Activated naive CD8-positive, alpha-beta T cell treated with anti-CD3 and anti-CD28 coated beads for 36 hours (primary cell): ENCODE measurements at places on chromosomes 6 and 20. TPM values are rescaled to one million over a fixed set of nuclear protein-coding genes. Genes with fewer than 3 reads are reported as not detected.
A peak's percentile ranks its signal among the peaks of the same experiment; 100 is the strongest.

The BMP6 gene
- total RNA-seq, result not detected

The CASS4 gene
- 3.0 TPM for total RNA-seq

The SLC22A1 gene
- total RNA-seq, result not detected

The CRISP2 gene
- total RNA-seq, result not detected

The POFUT1 gene
- total RNA-seq, result 65.7 TPM

The DUSP15 gene
- total RNA-seq, result not detected

The SNPH gene
- total RNA-seq, result 3.2 TPM

DNA sequence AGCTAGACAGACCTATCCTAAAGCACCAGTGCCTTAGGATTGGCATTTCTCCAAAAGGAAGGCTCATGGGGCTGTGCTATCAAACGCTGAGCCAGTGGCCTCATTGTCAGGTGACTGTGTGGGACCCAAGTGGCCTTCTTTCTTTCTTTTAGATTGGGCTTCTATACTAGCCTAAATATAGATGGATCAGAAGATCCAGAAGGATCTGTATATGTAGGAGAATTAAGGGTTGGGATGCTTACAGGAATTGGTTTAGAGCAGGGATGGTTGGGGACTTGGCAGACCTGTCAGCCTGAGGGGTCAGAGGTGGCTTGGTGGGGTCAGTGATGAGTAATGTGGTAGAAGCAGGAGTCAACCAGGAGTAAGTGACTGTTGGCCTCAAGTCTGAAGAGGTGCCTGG lies 14.8 kb downstream of the ABT1 start:
- H3K4me1 ChIP-seq, result peaks cover 26% of the 10 kb centered on the region
- no peak for DNase-seq
- no peak overlapping the region for H3K4me3 ChIP-seq

DNA sequence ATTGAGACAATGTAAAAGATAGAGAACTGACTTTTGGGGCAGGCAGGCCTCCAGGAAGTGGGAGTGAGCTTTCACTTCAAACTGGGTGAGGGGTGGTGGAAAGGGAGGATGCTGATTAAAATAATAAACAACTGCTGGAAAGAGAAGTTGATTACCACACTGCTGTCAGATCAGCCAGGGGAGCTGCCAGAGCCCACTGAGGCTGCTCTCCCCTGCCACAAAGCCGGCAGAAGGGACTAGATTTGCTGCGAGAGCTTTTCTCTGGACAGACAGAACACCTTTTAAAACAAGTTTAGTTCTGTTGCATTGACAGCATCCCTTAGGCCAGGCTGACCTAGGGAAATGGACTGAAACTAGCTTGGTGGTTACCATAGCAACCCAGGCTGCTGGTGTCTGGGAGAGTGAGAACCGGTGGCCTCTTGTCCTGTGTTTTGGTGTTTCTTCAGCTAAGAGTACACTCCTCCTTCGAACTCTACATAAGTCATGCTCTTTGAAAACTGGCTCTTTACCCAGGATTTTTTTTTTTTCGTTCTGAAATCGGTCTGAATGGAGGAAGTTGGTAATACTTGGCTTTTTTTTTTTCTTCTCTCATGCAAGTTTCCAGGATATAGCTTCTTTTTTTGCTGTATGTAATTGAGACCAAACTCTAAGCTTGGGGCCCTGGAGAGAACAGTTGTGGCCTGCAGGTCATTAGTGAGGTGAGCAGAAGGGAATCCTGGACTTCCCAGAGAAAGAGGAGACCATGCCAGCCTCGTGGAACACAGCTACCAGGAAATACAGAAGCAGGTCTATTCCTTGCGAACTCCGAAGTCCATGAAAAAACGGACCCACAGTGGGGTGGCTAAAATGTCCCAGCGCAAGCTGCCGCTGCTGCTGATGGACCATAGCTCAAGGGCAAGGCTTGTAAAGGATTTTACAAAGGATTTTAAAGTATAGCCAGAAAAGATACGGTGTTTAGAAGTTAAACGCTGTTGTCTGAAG lies 374.4 kb downstream of the UTRN start:
- peaks cover 47% of the 10 kb centered on the region for H3K4me1 ChIP-seq
- no peak for DNase-seq
- no peaks in the 10 kb centered on the region for H3K36me3 ChIP-seq
- H3K27ac ChIP-seq, result peak overlapping the region; percentile 74

- no peaks in the 10 kb centered on the region for H3K4me1 ChIP-seq
- no peak for DNase-seq
- no peak overlapping the region for H3K27ac ChIP-seq
- no peak overlapping the region for H3K4me3 ChIP-seq
- H3K36me3 ChIP-seq, result no peaks in the 10 kb centered on the region
Observed at GRCh38 chr20:14488756-14489479, 151.5 kb upstream of the FLRT3 start.

DNA sequence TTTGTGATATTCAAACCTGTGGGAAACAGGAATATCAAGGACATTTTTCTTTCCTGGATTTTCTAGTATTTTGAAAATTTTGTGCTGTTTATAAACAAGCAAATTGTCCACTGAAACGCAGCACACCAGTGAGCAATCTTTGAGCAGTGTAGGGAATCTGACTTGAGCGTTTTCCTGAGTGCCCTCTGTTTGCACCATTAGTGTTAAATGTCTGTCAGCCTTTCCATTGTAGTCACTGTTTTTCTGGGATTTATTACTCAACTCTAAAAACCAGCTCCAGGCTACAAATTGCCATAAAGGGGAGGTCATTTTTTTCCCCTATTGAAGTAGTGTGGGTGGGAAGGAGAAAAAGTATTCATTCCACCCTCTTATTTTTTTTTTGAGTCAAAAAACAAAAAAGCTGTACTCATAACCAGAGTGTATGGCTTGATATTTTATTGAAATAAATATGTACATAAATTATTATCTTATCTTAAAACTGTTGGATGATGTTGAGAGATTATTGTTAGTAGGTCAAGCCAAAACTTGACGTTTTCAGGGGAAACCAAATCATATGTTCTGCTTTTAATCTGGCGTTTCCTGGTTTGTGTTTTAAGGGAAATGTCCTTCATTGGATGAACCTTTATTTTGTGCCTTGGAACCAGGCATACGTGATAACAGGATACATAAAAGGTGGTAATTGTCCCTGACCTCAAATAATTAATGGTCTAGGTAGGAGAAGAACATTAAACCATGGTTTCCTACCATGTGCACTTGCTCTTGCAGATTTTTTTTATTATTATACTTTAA lies 51.8 kb downstream of the TSHZ2 start:
- H3K4me3 ChIP-seq, result no peak overlapping the region
- no peaks in the 10 kb centered on the region for H3K36me3 ChIP-seq
- no peak for DNase-seq
- no peak overlapping the region for H3K27ac ChIP-seq

DNA sequence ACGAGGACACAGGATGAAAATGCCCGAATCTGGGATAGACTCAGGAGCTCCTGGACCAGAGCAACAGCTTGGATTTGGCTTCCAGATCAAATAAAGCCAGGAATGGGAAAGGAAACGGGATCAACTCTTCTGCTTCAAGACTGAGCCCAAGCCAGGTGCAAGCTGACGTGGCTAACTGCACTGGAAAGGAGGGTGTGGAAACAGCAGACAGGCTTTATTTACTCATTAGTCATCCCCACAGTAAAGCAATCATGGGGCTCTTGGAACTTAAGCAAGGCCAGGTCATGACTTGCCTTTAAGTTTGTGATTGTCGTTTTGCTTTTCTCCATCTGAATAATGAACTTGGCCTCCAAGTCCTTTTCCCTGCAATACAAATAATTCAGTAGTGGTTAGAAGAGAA lies 45.2 kb downstream of the KIF16B start:
- H3K36me3 ChIP-seq, result peaks cover 29% of the 10 kb centered on the region
- no peak overlapping the region for H3K27ac ChIP-seq
- H3K4me1 ChIP-seq, result no peaks in the 10 kb centered on the region

GRCh38 chr6:72476646-72477045 lies 145.2 kb upstream of the KCNQ5 start:
- no peak overlapping the region for H3K27ac ChIP-seq
- no peak overlapping the region for H3K4me3 ChIP-seq
- no peaks in the 10 kb centered on the region for H3K36me3 ChIP-seq
- H3K27me3 ChIP-seq, result peaks cover 7% of the 10 kb centered on the region

DNA sequence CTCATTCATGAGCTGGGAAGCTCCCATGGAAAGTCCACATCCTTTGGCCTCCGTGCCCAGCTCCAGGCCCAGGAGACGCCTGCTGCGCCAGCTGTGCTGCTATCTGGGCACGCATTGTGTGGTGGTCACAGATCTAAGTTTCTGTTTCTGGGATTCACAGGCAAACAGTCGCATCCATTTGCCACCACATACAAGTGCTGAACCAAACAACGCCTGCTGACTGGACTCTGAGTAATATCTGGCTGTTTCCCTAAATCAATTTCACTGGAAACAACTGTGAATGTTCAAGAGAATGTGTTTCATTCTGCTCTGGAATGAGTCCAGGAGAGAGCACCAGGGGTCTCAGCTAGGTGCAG lies 45.5 kb downstream of the IRF4 start:
- H3K36me3 ChIP-seq, result no peaks in the 10 kb centered on the region
- H3K27me3 ChIP-seq, result no peaks in the 10 kb centered on the region
- no peak for DNase-seq
- no peak overlapping the region for H3K4me3 ChIP-seq

DNA sequence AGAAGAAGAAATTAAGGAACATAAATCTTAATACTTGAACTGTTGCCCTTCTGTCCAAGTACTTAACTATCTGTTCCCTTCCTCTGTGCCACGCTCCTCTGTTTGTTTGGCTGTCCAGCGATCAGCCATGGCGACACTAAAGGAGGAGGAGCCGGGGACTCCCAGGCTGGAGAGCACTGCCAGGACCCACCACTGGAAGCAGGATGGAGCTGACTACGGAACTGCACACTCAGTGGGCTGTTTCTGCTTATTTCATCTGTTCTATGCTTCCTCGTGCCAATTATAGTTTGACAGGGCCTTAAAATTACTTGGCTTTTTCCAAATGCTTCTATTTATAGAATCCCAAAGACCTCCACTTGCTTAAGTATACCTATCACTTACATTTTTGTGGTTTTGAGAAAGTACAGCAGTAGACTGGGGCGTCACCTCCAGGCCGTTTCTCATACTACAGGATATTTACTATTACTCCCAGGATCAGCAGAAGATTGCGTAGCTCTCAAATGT lies 17.1 kb downstream of the IRF4 start:
- H3K4me3 ChIP-seq, result no peak overlapping the region
- peaks cover 95% of the 10 kb centered on the region for H3K36me3 ChIP-seq
- DNase-seq, result no peak
- H3K4me1 ChIP-seq, result peaks cover 79% of the 10 kb centered on the region

DNA sequence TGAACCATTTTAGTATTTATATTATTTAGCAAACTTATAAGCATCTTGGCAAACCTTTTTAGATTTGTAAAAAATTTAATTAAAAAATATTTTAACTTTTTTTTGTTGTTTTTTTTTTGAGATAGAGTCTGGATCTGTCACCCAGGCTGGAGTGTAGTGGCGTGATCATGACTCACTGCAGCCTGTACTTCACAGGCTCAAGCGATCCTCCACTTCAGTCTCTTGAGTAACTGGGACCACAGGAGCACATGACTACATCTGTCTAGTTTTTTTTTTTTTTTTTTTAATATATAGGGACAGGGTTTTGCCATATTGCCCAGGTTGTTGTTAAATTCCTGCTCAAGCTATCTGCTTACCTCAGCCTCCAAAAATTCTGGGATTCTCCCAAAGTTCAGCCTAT lies 161.1 kb downstream of the EYS start:
- DNase-seq, result no peak
- no peak overlapping the region for H3K4me3 ChIP-seq
- H3K4me1 ChIP-seq, result no peaks in the 10 kb centered on the region
- no peak overlapping the region for H3K27ac ChIP-seq
- no peaks in the 10 kb centered on the region for H3K27me3 ChIP-seq
- no peaks in the 10 kb centered on the region for H3K36me3 ChIP-seq

DNA sequence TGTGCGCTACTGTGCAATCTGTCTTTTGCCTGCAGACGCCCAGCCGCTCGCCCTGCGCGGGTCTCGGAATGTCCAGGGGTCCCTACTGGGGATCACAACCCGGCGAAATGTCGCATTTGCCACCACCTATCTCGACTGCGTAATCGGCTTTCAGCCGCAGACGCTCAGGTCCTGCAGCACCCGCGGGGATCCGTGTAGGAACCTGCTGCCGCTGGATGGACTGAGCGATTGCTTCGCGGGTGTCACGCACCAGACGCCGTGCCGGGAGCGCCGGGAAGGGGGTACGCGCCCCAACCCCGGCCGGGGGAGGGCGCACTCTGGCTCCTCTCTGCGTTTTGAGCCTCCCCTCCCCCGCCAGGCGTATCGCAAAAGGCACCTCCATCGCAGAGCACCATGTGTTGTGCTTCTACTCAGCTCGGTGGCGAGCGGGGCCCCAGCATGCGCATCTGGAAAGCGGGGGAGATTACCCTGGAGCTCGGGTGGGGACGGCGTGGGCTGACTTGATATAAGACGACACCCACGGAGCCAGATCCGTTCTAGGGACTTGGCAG lies 747 bp upstream of the PTPRA start:
- H3K27ac ChIP-seq, result peak overlapping the region; percentile 97
- peak; percentile 83 for DNase-seq
- H3K27me3 ChIP-seq, result no peaks in the 10 kb centered on the region
- peaks cover 26% of the 10 kb centered on the region for H3K36me3 ChIP-seq
- H3K4me1 ChIP-seq, result peaks cover 64% of the 10 kb centered on the region

DNA sequence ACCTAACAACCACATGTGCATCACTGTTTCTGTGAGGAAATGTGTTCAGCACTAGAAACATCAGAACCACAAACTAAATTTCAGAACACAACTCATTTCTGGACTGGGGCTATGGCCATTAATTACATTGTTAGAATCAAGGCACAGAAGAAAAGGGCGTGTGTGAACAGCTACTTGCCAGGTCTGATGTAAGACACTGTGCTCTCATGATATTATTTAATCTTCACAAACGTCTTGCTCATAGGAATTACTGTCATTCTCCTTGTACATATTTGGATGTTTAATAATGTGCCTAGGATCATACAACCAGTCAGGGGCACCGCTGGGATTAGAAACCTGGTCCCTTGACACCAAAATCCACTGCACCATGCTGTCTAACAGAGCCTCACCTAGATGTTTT lies 14.8 kb downstream of the ADGRF1 start:
- DNase-seq, result no peak
- H3K27me3 ChIP-seq, result peaks cover 4% of the 10 kb centered on the region
- no peak overlapping the region for H3K4me3 ChIP-seq
- H3K4me1 ChIP-seq, result no peaks in the 10 kb centered on the region

GRCh38 chr20:62409931-62410745 lies 3.1 kb upstream of the CABLES2 start:
- peak; percentile 54 for DNase-seq
- H3K27me3 ChIP-seq, result no peaks in the 10 kb centered on the region
- H3K36me3 ChIP-seq, result no peaks in the 10 kb centered on the region
- H3K4me1 ChIP-seq, result peaks cover 15% of the 10 kb centered on the region
- H3K27ac ChIP-seq, result no peak overlapping the region

- H3K4me1 ChIP-seq, result peaks cover 7% of the 10 kb centered on the region
- DNase-seq, result peak; percentile 68
- peaks cover 16% of the 10 kb centered on the region for H3K36me3 ChIP-seq
- H3K27me3 ChIP-seq, result peaks cover 4% of the 10 kb centered on the region
- H3K27ac ChIP-seq, result peak within 1 kb of the TSS; percentile 65
- peak within 1 kb of the TSS; percentile 55 for H3K4me3 ChIP-seq
Observed at GRCh38 chr6:28258877-28259777, at the start of gene NKAPL. NKAPL (plus strand) TSS chr6:28259297; CDS start chr6:28259372, 75 bp downstream.

- no peak for DNase-seq
- no peak overlapping the region for H3K27ac ChIP-seq
- H3K4me1 ChIP-seq, result no peaks in the 10 kb centered on the region
- peaks cover 25% of the 10 kb centered on the region for H3K27me3 ChIP-seq
Observed at GRCh38 chr20:10280018-10280908, 61.6 kb downstream of the SNAP25 start.

- H3K4me3 ChIP-seq, result peak overlapping the region; percentile 61
- H3K27ac ChIP-seq, result no peak overlapping the region
Observed at GRCh38 chr6:133837801-133838349, 51.0 kb upstream of the TCF21 start.

- no peaks in the 10 kb centered on the region for H3K4me1 ChIP-seq
- H3K36me3 ChIP-seq, result peaks cover 7% of the 10 kb centered on the region
- DNase-seq, result no peak
- no peaks in the 10 kb centered on the region for H3K27me3 ChIP-seq
- no peak overlapping the region for H3K4me3 ChIP-seq
- H3K27ac ChIP-seq, result no peak overlapping the region
Observed at GRCh38 chr6:15929685-15930084, 199.2 kb upstream of the MYLIP start.
